ENCODE measurements at places on chromosomes 16 and 17.
A peak's percentile ranks its signal among the peaks of the same experiment; 100 is the strongest.

DNA sequence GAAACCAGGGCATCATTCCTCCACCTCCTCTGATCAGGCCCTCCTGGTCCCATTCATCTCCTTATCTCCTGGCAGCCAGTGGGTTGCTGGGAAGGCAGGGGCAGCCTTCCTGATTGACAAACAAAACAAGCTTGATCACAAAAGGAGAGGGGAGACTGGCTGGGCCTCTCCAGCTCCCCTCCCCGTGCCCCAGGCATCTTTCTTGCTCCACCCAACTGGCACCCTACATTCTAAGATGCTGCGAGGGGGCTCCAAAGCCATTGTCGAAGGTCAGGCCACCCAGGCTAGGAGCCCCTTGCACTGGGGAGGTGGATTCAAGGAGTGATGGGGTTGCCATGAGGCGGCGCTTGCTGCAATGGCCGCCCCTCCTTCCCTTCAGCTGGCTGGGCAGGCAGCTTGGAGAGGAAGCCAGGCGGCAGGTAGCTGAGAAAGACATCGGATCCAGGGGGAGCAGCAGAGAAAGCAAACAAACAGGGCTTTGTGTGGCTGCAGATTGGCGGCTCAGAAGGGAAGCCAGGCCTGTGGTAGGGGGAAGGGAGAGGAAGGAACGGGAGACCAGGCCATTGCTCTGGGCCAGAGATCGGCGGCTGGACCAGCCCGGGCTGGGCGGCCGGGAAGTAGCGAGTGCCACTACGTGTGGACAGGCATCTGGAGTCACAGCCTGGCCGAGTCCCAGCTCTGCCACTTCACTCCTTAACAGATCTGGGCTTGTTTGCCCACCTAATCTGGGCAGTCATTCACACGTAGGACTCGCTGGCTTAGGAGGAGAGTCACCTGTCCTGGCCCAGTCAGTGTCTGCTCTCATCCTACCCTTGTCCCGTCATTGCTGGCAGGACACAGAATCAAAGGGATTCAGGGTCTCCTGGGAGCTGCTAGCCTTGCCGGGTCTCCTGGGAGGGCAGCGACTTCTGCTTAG is 12.3 kb downstream of the RAI1 start:
- peak; percentile 85 for DNase-seq

- DNase-seq: no peak
Measured at GRCh38 chr16:3671424-3671823, 16.9 kb downstream of the DNASE1 start.

DNA sequence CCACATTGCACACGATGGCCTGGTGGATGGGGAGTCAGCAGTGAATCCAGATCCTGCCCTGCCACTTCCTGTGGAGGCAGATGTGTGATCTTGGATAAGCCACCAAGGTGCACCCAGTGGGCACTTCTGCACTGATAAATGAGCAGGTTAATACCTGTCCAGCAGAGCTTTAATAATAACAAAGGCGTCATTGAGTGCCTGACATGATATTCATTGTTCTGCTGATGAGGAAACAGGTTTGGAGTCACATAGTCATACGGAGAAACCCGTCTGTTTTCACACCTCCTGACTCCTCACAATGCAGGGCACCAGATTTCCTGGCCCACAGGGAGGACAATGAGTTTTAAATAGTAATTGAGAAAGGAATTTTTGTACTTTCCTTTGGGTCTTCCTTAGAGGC is 324.6 kb upstream of the CDH5 start:
- no peak for DNase-seq

DNA sequence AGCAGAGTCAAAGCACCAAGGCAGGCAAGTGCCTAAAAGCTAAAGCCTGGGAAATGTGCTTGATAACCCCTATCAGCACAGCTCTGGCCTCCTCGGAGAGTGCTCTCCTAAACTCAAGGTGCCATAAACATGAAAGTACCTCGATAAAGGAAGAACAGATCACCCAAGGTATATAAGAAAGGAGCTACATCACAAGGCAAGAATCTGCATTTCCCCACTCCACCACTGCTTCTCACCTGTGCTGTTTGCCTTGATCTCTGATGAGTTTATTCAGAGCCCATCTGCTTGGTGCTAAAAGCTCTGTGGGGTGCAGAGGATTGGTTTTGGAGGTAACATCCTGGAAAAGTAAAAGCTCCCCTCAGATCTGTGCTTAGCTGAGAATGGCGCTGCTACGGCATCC is 449.5 kb upstream of the CDH5 start:
- DNase-seq: no peak

DNA sequence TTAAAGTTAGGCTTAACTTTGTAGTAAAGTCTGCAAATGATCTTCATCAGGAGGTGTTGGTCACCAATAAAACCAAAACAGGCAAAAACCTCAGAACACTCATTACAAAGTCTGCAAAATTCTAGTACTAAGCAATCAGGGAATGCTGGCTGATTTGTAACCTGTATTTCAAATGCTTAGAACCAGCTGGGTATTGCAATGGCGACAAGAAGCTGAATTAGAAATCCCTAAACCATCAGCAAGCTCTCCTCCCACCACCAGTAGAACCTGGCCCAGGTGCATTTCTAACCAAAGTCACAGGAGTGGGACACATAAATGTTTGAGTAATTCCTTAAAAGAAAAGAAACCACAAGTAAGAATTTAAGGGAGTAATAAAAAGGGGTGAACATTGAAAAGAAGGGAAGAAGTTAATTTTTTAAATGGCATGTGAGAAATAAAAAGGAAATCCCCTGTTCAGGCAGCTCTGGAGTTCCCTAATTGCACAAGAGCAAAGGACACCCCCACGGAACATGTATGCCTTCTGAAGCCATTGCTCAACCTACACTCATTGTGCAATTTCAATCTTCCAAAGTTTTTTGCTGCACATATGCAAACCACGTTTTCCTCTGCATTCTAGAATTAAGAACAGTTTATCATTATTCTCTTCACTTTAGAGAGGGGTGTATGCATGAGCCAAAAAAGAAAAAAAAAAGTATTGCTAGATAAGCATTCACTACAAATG is 102.9 kb downstream of the HIC1 start:
- DNase-seq: no peak

DNA sequence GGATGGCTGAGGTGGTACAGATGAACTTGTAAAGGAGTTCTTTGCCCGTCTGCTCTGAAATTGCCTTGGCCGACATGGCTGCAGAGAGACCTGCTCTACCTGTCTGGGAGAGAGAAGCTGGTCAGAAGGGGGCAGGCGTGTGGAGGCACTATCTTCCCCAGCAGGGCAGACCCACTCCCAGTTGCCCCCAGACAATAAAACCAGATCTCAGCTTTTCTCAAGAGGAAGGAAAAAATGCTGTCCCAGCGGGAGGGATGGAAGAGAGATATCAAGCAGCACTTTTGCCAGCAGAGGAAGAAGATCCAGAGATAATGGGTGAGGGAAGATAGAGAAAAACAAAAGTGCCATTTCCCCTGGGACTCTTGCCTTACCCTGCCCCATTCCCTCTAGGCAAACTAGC is 5.0 kb downstream of the ACLY start:
- no peak for DNase-seq

DNA sequence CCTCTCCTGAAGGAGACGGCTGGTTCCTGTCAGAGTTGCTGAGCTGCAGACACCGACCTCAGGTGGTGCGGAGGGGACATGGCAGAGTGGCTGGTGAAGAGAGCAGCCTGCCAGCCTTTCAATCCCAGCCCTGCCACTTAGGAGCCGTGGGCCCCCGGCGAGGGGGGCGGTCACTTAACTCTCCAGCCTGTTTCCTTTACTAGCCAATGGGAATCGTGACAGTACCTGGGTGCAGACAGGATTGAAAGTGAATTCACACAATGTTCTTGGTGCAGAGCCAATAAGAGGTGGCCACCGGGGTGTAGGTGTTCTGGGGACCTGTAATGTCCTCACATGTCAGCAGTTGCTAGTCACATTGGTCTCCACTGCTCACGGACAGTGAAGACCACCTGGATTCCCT is 13.5 kb downstream of the ACE start:
- no peak for DNase-seq

GRCh38 chr17:62757500-62757951 is 50.6 kb downstream of the MARCHF10 start:
- no peak for DNase-seq

DNA sequence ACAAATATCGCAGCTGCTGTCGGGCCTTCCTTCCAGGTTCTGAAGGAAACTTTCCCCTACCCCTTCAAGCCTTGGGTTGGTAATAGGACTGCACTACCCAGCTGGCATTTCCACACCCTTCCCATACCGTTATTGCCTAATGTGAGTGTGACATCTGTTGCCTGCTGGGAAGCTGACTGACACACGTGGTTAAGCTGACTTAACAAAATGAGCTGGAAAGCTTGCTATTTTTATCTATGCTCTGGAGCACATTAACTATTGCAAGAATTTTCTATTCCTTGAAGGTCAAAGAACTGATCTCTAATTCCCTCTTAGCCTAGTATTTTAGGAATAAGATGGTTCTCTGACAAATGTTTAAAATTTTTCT is 79.5 kb downstream of the PMP22 start:
- DNase-seq: no peak

DNA sequence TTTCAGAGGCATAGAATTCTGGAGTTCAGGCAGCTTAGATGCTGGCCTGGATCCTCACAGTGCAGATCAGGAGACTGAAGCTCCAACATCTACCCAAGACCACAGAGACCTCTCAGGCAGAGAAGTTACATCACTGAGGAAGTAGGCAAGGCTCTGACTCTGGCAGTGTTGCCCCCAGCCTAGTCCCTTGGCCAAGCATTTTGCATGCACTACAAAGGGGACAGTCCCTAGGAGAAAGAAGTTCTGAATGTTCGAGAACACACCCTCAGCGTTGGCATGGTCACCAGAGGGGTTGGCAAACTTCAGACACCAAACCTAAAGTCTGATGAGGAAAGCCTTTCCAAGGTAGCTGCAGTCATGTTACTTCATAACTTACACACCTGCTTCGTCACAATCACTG is 2.5 kb downstream of the RANBP10 start:
- DNase-seq: no peak

- no peak for DNase-seq
Measured at GRCh38 chr17:51739245-51739886, 419.1 kb downstream of the CA10 start.

DNA sequence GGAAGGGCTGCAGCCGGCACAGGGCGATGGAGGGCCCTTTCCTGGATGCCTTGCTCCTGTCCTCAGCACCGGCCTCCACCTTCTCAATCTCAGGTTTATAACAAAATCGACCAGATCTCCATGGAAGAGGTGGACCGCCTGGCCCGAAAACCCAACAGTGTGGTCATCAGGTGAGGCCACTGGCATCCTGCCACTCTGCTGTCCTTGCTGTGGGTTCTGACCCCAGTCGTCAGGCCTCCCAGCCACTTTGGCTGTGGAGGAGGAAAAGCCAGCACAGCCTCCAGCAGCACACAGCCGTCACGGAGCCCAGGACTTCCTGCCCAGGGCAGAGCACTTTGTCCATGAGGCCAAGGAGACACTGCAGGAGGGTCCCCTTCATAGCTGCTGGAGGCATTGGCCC is 6.7 kb upstream of the MYO15A start:
- DNase-seq: no peak

GRCh38 chr16:47574091-47575054 is 113.2 kb downstream of the PHKB start:
- no peak for DNase-seq

DNA sequence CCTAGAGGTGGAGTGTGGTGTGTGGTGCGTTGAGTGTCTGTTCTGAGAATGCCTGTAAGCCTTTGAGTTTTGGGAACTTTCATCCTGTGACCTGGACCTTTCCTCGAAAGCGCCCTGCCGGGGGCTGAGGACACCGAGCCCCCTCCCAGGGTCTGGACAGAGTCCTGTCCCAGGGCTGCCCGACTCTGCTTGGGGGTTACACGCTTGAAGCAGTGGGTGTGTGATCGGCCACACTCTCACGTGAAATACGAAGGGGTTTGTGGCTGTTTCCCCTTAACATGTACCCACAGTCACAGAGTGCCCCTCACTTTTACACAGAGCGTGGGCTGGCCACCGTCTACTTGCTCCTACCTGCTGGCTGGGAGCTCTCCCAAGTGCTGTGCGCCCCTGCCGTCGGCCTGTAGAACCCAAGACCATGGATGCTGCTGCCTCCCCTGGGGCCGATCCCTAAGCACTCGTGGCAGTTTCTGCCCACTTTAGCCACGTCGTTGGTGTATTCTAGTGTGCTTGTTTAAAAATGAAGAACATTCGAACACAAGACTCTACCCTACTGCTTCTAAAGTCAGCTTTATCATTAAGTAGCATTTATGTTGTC is 6.8 kb downstream of the ZNF750 start:
- DNase-seq: no peak

- no peak for DNase-seq
Measured at GRCh38 chr16:52149003-52149402, 397.9 kb downstream of the TOX3 start.

- DNase-seq: no peak
Measured at GRCh38 chr16:89237733-89238132, 20.2 kb downstream of the ZNF778 start.

- DNase-seq: no peak
Measured at GRCh38 chr16:11314309-11314894, 30.9 kb upstream of the RMI2 start.

GRCh38 chr16:53224951-53225533 is 170.3 kb downstream of the CHD9 start:
- no peak for DNase-seq

- DNase-seq: peak; percentile 83
Measured at GRCh38 chr17:65055708-65056638, 567 bp downstream of the GNA13 start.

DNA sequence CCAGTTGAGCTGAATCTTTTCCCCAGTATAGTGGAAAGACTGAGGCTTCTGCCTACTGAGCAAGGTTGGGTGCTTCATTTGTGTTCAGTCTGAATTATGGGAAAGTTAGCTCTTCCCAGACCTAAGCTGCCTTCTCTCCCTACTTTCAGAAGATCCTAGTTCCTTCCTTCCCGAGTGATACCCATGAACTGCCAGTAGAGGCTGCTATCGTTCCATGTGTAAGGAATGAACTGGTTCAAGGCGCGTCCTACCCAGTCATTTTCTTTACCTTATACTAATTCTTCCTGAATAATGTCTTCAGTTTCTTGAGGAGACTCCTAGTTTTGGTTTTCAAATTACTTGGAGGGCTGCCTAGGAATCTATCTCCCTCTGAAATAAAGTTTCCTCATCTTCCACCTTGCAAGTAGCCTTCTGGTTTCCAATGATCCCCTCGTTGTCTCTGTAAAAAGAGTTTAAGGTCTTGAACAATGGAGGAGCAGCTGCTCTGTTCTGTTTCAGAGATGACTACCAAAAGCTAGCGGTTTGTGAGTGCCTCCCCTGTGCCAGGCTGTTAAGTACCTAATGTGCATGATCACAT is 934 bp upstream of the AOC2 start:
- DNase-seq: peak; percentile 53

DNA sequence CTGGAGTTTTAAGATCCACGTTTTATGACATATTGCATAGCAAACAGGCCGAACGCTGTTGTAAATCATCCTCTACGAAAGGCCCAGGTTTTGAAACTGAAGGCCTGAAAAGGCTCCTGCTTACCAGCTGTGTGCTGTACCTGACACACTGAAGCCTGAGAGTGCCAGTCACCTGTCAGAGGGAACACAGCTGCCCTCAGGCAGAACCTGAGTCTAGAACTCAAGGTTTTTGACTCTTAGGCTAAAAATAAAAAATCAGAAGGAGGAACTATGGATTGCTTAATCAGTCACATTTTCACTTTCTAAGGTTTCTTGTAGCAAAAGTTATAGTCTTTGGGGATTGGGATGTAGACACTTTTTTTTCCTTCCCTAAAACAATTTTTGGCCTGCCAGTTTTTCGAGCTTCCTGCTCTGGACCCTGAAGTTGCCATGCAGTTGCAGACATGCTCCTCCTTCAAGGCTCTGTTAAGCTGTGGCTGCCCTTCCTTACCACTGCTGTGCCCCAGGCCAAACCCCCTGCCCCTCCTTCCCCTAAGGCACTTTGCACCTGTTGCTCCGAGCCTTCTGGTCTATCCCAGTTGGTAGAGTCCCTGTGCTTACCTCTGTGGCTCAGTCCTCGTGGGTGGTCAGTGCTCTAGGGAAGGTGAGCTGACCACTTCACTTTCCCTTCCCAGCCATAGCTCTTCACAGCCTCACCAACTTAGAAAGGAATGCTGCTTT is 56.6 kb downstream of the TENT4B start:
- no peak for DNase-seq

Measured in retina (tissue), 1 donor.